ENCODE measurements at places on chromosomes 6 and 20.

DNA sequence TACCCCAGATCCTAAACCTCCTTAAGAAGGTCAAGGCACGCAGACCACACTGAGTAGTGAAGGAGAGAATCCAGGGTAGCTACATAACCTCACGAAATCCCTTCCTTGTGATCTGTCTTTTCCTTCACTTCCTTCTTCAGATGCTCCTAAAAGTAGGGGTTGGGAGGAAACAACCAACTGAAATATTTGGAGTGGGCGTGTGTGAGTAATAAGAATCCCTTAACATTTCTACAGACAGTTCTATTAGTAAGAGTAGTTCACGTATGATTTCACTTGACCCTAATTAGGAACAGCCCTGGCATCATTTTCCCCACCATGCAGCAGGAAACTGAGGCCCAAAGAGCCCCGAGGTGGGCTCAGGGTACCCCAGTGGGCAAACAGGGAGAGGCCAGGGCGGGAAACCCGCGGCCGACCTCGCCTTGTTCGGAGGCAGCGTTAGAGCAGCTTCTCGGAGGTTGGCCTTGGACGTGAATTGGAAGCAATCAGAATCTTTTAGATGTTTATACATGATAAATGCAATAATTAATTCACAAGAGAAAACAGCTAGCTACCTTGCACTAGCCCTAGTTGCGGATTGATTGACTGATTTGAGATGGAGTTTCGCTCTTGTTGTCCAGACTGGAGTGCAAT, 859 bp upstream of the RAE1 start:
- DNase-seq = no peak

DNA sequence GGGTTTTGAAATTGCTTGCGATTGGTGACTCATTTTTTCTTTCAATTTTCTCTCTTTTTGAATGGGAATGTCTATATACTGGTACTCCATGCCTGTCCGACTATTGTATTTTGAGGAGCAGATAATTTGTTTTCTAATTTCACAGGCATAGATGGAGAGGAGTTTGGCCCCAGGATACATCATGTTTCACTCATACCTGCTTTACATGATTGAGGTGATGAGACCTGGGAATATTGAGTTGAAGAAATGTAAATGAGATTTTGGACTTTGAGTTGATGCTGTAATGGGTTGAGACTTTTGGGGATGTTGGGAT, 253.1 kb upstream of the RAB32 start:
- no peak for DNase-seq

DNA sequence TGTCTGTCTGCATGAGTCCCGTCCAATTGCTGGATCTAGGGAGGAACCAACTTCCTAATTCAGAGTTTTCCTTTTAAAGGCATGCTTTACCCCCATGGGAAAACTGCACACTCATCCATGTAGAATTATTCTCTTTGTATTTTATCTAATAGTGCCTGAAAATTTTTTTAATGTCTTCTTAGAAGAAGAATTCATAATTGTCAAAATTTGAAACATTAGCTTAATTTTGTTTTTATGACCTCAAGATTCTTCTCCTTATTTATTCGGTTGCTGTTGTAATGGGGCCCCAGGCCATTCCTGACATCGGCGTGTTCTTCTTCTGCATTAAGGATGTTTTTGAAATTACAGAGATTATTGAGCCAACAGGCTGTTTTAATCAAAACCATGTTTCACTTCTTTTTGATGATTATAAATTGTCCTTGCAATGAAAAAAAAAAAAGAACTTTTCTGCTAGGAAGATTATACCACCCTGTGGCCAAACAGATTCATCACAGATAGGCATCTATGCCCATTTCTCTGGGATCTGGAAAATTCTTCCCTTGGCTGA, 100.3 kb downstream of the ZNF217 start:
- DNase-seq = no peak

DNA sequence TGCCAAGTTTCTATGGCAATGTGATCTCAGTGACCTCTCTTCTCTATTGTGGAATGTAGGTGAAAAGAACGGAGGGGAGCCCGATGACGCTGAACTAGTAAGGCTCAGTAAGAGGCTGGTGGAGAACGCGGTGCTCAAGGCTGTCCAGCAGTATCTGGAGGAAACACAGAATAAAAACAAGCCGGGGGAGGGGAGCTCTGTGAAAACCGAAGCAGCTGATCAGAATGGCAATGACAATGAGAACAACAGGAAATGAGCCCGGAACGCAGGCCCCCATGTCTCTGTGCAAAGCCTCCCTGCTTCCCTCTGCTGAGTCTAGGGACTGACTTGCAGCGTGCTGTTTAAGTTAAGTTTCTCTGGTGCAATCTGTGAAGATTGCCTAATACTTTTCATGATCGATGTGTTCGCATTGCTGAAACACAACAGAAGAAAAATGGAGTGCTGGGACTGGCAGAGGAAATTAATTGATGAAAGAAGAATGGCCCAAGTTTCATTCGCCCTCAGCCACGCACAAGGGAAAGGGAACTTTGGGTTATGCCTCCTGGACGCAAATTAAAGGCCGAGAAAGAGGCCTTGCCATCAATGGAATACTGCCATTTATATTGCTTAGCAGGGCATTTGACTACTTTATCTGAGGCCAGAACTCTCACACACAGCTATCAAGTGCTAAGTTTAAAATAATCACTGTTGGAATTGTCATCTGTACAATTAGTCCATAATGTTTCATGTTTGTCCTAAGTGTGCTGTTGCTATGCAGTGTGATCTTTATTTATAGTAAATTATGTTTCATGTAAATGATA, 146.4 kb downstream of the AKAP7 start:
- DNase-seq = peak; percentile 26

DNA sequence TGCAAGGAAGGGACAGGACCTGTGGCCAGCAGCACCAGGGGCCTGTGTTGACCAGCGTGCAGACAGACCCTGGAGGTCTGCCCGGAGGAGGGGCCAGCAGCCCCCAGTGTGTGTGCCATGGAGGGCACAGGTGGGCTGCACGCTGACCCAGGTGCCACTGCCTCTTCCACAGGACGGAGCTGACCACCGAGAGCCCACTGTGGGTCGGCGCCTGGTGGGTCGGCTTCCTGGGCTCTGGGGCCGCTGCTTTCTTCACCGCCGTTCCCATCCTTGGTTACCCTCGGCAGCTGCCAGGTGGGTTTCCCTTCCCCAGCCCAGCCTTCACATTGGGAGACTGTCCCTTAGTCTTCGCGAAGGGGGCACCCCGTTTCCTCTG, 17.9 kb downstream of the SLCO4A1 start:
- DNase-seq = no peak

DNA sequence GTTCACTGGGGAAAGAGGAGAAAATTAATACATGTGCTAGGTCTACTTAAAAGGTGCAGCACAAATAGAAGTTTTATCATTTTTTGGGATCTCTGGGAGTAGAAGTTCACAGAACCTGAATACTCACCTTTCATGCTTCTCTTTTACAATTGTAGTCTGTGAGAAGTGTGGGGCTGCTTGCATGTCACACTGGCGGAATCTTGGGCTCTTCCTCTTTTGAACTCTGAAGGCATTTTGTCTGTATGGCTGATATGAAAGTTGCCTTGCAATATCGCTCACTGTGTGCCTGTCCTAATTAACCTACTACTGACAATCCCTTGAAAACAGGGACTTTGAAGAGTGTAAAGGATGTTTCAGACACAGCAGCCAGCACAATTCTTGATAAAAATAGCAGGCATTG, 65.9 kb upstream of the CLDN20 start:
- DNase-seq = no peak
